Activated CD4-positive, alpha-beta T cell treated with anti-CD3 and anti-CD28 coated beads for 48 hours (primary cell): ENCODE measurements at places on chromosomes 1 and 21.

DNA sequence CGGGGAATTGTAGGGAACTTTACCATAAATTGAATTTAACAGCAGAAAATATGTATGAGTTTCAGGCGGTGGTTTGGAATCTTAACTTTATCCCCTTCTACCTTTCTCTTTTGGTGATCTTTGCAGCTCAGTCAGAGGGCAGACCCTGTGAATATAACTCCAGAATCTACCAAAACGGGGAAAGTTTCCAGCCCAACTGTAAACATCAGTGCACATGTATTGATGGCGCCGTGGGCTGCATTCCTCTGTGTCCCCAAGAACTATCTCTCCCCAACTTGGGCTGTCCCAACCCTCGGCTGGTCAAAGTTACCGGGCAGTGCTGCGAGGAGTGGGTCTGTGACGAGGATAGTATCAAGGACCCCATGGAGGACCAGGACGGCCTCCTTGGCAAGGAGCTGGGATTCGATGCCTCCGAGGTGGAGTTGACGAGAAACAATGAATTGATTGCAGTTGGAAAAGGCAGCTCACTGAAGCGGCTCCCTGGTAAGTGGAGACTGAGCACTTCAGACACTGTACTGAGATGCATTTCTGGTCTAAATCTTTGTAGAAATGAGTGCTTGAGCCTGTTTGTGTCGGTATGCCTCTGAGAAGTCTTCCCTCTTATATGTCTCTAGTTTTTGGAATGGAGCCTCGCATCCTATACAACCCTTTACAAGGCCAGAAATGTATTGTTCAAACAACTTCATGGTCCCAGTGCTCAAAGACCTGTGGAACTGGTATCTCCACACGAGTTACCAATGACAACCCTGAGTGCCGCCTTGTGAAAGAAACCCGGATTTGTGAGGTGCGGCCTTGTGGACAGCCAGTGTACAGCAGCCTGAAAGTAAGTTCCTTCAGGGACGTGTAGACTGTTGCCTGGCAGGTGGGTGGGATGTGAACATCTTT is 1.5 kb downstream of the CCN1 start:
- DNase-seq = no peak

DNA sequence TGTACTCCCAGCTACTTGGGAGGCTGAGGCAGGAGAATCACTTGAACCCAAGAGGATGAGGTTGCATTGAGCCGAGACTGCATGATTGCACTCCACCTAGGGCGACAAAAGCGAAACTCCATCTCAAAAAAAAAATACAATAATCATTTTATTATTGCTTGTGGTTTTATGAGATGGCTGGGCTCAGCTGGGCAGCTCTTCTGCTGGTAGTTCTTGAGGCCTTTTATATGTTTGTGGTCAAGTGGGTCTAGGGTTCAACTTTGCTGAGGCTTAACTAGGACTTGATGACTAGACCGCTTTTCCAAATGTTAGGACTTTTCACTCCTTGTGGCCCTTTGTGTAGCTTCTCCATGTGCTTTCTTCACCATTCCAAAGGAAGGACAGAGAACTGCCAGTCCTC is 53.2 kb downstream of the SLC35F3 start:
- no peak for DNase-seq

GRCh38 chr1:171718848-171719247 is 23.0 kb downstream of the VAMP4 start:
- no peak for DNase-seq

DNA sequence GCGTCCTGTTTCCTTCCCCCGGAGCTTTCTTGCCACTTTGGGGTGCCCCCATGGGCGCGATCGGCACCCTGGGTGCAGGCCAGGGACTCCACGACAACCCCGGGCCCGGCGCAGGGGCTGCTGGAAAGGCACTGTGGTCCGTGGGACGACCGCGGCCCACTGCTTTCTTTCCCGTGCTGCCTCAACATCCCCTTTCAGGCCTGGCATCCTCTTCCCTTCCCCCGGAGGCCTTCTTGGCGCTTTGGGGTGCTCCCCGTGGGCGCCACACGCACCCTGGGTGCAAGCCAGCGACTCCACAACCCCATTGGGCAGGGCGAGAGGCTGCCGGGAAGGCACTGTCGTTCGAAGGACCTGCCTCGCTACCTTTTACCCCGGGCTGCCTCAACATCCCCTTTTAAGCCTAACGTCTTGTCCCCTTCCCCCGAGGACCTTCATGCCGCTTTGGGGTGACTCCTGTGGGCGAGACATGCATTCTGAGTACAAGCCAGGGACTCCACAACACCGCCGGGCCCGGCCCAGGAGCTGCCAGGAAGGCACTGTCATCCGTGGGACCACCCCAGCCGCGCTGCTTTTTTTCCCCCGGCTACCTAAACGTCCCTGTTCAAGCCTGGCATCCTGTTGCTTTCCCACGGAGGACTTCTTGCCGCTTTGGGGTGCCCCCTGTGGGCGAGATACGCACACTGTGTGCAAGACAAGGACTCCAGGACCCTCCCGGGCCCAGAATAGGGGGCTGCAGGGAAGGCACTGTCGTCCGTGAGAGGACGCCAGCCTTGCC is 137.8 kb downstream of the LIPI start:
- no peak for DNase-seq

- no peak for DNase-seq
Measured at GRCh38 chr1:201594575-201595245, 55.8 kb downstream of the NAV1 start.

- DNase-seq = peak; percentile 59
Measured at GRCh38 chr1:31701091-31701736, 2.6 kb downstream of the COL16A1 start.

- DNase-seq = no peak
Measured at GRCh38 chr1:187413405-187414169, 584.8 kb downstream of the PLA2G4A start.

GRCh38 chr1:152052606-152053005 is 15.8 kb upstream of the S100A11 start:
- DNase-seq = peak; percentile 91

- DNase-seq = no peak
Measured at GRCh38 chr1:39322431-39322830, 117.9 kb downstream of the MACF1 start.

GRCh38 chr1:98001764-98002163 is 80.9 kb upstream of the DPYD start:
- DNase-seq = no peak

DNA sequence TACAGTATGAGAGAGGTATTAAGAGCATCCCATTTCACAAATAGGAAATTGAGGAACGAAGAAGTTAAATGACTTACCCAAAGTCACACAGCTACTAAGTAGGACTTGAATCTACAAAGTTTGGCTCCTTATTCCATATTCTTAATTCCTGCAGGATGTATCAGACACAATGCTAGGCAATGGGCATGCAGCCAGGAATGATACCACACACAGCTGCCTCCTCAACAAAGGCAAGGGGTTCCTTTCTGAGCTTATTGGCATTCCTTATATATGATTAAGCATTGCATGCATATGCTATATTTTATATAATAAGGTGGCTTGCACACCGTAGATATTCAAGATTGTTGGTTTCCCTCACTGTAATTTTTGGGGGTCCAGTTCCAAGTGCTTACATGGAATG is 34.2 kb upstream of the JUN start:
- no peak for DNase-seq

- DNase-seq = no peak
Measured at GRCh38 chr1:62481681-62482080, 44.8 kb downstream of the USP1 start.

- DNase-seq = no peak
Measured at GRCh38 chr1:157562515-157562914, 10.2 kb upstream of the FCRL5 start.

GRCh38 chr1:246794828-246795671 is 70.8 kb downstream of the SCCPDH start:
- DNase-seq = no peak

- DNase-seq = no peak
Measured at GRCh38 chr1:118485757-118486156, 300.7 kb upstream of the SPAG17 start.

DNA sequence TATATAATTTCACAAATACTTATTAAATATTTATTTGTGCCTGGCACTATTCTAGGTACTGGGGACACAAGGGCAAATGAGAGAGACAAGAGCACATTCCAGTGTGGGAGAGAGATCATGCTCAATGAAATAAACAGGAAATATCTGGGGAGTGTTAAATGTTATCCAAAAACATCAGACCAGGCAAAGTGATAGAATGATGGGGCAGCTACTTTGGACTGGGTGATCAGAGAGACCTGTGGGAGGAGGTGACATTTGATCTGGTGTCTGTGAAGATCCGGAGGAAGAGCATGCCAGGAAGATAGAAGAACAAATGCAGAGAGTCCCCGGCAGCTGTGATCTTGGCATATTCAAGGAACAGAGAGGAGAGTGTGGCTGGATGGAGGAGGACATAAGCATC is 27.5 kb upstream of the GNG12 start:
- DNase-seq = no peak

- no peak for DNase-seq
Measured at GRCh38 chr21:34604556-34604955, 10.4 kb downstream of the RCAN1 start.

DNA sequence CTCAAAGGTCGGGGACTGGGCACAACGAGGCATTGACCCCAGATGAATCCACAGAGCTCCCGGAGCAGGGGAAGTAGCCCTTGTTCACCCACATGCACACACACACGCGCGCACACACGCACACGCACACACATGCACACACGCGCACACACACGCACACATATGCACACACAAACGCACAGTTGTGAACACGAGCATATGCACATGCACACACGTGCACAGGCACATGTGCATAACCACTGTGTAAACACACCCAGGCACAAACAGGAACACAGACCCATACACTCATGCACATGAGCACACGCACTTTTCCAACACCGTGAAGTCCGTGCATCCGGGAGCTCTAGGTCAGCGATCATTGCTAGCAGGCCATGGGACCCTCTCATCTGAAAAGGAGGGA is 176.8 kb upstream of the ARHGEF16 start:
- DNase-seq = no peak

GRCh38 chr1:33633019-33633801 is 160.8 kb downstream of the ZSCAN20 start:
- DNase-seq = peak; percentile 94

DNA sequence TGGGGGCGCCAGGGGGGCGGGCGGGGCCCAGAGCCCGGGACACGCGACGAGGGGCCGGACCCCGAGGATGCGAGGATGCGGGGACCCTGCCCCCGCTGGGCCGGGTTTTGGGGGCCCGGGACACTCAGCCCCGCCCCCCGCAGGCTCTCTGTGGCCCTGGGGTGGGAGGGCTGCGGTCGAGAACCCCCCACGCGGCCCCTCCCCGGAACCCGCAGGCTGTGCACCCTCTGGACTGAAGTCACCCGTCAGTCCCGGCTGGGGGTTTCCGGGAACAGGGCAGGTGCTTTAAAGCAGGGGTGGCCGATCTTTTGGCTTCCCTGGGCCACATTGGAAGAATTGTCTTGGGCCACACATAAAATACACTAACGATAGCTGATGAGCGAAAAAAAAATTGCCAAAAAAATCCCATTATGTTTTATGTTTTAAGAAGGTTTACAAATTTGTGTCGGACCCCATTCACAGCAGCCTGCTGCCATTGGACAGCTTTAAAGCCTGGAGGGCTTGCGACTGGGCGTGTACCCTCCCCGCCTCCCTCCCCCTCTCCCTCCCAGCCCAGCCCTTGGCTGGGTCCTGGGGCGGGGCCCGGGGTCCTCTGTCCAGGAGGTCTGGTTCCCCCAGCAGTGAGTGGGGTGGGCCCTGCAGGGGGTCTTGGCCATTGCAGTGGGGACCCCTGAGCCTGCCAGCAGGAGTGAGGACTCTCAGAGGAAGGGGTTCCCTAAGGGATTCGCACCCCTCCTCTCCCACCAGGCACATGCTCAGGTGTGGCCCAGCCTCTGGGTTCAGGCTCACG is 21.6 kb upstream of the C1orf159 start:
- DNase-seq = peak; percentile 70

DNA sequence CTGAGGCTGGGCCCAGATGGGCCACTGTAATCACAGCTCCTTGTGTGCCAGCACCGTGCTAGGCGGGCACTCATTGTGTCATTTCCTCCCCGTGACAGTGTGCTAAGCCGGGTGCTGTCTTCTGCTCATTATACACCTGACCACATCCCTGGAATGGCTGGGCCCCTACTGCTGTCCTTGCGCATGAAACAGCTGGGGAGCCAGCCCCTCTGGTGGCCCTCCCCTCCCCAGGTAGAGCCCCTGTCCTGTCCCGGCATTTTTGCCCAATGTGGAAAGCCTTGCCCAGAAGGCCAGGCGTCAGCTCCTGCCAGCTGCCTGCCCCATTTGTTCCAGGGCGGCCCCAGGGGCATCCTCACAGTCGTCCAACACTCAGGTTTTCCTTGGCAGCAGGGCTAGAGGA is 107.4 kb upstream of the CASZ1 start:
- DNase-seq = peak; percentile 24

DNA sequence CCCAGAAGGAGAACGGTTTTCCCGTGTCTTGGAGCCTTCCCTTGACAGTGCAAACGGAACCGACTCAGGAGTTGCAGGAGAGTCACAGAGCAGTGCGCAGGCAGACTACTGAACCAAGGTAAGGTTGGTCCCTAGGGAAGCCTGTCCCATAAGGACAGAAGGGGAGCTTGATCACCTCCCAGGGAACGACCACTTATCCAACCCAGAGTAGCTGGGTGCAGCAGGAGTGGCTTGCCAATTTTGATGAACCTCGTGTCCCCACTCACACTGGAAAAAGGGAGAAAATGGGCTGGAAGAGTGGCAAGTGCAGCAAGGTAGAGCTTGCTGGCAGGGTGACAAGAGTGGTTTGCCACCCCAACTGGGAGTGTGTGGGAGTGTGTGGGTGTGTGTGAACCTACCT is 95.1 kb downstream of the LIPI start:
- DNase-seq = no peak

DNA sequence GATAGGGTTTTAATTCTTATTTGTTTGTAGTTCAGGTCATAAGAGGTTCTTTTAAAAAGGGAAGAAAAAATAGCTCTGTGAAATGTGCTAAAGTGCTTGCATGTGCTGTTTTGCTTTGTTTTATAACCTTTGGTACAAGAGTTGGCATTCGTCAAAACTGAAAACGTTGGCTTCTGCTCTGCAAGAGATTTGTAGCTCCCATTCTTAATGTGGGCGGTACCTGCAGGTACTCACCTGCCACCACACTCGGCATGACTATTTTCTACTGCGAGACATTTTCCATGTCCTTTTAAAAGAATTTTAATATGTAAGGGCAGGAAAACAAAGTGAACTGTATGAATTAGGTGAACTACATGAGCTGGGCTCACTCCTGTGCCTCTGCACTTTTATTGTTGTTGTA is 92.6 kb downstream of the ADARB1 start:
- DNase-seq = no peak

DNA sequence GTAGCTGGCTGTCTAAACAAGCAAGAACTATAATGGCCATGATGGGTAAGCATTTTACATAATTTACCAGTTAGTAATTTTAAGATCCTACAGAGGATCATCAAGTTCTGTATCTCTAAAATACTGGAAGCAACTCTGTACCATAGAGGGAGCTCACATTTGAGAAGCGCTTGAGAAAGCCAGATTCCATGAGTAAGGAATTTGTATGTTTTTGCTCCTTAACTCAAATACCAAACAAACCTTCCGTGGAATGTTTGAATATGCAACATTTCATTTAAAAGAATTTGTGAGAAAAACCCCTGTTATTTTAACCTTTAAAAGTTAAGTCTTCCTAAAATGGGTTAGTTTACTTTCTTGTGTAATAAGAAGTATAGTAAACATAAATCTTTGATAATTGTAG is 2.0 kb downstream of the TSHB start:
- DNase-seq = no peak

GRCh38 chr1:110155878-110156522 is 5.7 kb downstream of the SLC6A17 start:
- DNase-seq = peak; percentile 60

- no peak for DNase-seq
Measured at GRCh38 chr21:46104104-46104503, 6.2 kb downstream of the COL6A2 start.
